ENCODE measurements at places on chromosomes 3 and 15.

- H3K27me3 ChIP-seq, result no peaks in the 10 kb centered on the region
- no peak overlapping the region for H3K27ac ChIP-seq
- DNase-seq, result no peak
- no peak overlapping the region for H3K4me3 ChIP-seq
- H3K4me1 ChIP-seq, result peaks cover 2% of the 10 kb centered on the region
Measured at GRCh38 chr3:51934991-51935885, 6.5 kb downstream of the RRP9 start.

GRCh38 chr3:43390255-43390588, 103.9 kb downstream of the SNRK start:
- H3K4me3 ChIP-seq, result peak overlapping the region; percentile 1
- peak overlapping the region; percentile 83 for H3K27ac ChIP-seq
- H3K4me1 ChIP-seq, result peaks cover 64% of the 10 kb centered on the region
- H3K36me3 ChIP-seq, result no peaks in the 10 kb centered on the region
- no peak for DNase-seq

DNA sequence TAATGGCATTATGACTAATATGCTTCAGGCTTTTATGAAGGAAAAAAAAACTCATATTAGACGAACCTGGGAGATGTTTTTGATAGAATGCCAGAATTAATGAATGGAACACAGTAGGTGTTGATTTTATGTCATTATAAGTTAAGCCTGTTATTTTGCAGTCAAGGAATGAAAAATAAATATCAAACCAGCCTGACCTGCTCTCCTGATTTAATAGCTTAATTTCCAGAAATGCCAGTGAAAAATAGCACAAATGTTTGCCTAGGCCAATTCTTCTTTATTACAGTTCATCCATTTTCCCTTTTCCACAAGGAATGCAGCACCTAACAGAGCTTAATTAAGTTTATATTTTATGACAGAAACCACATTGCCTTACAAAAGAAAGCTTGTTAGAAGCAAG, 292.0 kb downstream of the TBL1XR1 start:
- H3K36me3 ChIP-seq, result no peaks in the 10 kb centered on the region
- DNase-seq, result no peak
- H3K4me1 ChIP-seq, result no peaks in the 10 kb centered on the region

GRCh38 chr3:193548406-193548805, 6.3 kb downstream of the ATP13A4 start:
- no peak for DNase-seq
- H3K27ac ChIP-seq, result no peak overlapping the region
- H3K36me3 ChIP-seq, result no peaks in the 10 kb centered on the region
- no peaks in the 10 kb centered on the region for H3K27me3 ChIP-seq
- H3K4me1 ChIP-seq, result no peaks in the 10 kb centered on the region
- no peak overlapping the region for H3K4me3 ChIP-seq

- H3K4me1 ChIP-seq, result peaks cover 47% of the 10 kb centered on the region
- H3K4me3 ChIP-seq, result no peak overlapping the region
- H3K27me3 ChIP-seq, result no peaks in the 10 kb centered on the region
- DNase-seq, result no peak
- no peak overlapping the region for H3K27ac ChIP-seq
Measured at GRCh38 chr15:72785841-72786240, 2.3 kb upstream of the ADPGK start.

DNA sequence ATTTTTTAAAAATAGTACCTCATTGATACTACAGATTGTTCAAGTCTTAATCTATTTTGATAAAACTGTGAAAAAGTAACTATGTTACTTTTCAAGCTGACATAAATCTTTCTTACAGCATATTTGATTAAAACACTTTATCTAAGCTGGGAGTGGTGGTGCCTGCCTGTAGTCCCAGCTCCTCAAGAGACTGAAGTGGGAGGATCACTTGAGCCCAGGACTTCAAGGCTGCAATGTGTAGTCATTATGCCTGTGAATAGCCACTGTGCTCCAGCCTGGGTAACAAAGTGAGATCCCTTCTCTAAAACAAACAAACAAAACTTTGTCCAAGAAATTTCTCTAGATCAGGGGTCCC, 59.6 kb upstream of the NEDD4 start:
- no peak overlapping the region for H3K27ac ChIP-seq
- H3K4me1 ChIP-seq, result no peaks in the 10 kb centered on the region
- H3K36me3 ChIP-seq, result no peaks in the 10 kb centered on the region
- no peak for DNase-seq
- no peak overlapping the region for H3K4me3 ChIP-seq
- no peaks in the 10 kb centered on the region for H3K27me3 ChIP-seq

- no peaks in the 10 kb centered on the region for H3K27me3 ChIP-seq
- peaks cover 78% of the 10 kb centered on the region for H3K4me1 ChIP-seq
- no peaks in the 10 kb centered on the region for H3K36me3 ChIP-seq
- no peak overlapping the region for H3K4me3 ChIP-seq
Measured at GRCh38 chr3:48518069-48518468, 14.1 kb upstream of the SHISA5 start.

DNA sequence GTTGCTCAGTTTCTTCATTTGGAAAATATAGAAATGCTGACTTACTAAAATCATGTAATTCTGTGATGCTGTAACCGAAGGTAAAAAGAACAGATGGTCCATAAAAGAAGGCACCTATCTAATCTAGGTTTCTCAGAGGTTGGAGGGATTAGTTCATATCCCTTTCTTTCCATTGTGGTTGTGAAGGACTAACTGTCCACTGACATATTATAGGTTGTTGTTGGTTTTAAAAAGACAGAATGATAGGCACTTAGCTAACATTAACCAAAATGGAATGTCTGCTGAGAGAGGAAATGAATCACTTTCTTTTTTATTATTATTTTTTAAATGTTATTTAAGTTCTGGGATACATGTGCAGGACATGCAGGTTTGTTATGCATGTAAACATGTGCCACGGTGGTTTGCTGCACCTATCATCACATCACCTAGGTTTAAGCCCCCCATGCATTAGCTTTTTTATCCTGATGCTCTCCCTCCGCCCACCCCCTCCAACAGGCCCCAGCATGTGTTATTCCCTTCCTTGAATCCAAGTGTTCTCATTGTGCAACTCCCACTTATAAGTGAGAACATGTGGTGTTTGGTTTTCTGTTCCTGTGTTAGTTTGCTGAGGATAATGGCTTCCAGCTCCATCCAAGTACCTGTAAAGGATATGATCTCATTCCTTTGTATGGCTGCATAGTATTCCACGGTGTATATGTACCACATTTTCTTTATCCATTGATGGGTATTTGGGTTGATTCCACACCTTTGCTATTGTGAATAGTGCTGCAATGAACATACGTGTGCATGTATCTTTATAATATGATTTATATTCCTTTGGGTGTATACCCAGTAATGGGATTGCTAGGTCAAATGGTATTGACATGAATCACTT, 45.8 kb downstream of the ALDH1A2 start:
- H3K27ac ChIP-seq, result no peak overlapping the region
- DNase-seq, result no peak
- H3K36me3 ChIP-seq, result no peaks in the 10 kb centered on the region
- H3K4me1 ChIP-seq, result no peaks in the 10 kb centered on the region
- peaks cover 12% of the 10 kb centered on the region for H3K27me3 ChIP-seq
- H3K4me3 ChIP-seq, result no peak overlapping the region

GRCh38 chr3:141647562-141647915, 90.6 kb upstream of the RNF7 start:
- no peaks in the 10 kb centered on the region for H3K36me3 ChIP-seq
- no peaks in the 10 kb centered on the region for H3K27me3 ChIP-seq
- H3K27ac ChIP-seq, result no peak overlapping the region
- no peak overlapping the region for H3K4me3 ChIP-seq

- no peaks in the 10 kb centered on the region for H3K4me1 ChIP-seq
- no peak overlapping the region for H3K27ac ChIP-seq
- H3K27me3 ChIP-seq, result peaks cover 2% of the 10 kb centered on the region
- no peak for DNase-seq
- no peak overlapping the region for H3K4me3 ChIP-seq
- H3K36me3 ChIP-seq, result no peaks in the 10 kb centered on the region
Measured at GRCh38 chr3:133383175-133383574, 16.7 kb upstream of the BFSP2 start.

DNA sequence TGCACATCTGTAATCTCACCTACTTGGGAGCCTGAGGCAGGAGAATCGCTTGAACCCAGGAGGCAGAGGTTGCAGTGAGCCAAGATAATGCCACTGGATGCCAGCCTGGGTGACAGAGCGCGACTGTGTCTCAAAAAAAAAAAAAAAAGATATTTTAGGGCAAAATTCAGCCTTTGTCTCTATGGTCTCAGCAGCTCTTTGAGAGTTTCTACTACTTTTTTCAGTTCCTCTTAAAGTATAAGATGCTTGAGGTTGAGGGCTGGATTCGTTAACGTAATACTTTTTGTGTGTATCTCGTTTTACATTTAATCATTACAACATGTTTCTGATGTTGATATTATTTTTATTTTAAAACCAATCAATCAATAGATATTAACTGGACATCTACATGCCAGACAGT, 381.2 kb upstream of the TBL1XR1 start:
- no peak for DNase-seq
- no peaks in the 10 kb centered on the region for H3K27me3 ChIP-seq
- H3K36me3 ChIP-seq, result no peaks in the 10 kb centered on the region
- H3K4me1 ChIP-seq, result no peaks in the 10 kb centered on the region
- H3K27ac ChIP-seq, result no peak overlapping the region

- H3K36me3 ChIP-seq, result no peaks in the 10 kb centered on the region
- H3K4me1 ChIP-seq, result no peaks in the 10 kb centered on the region
- no peaks in the 10 kb centered on the region for H3K27me3 ChIP-seq
- DNase-seq, result no peak
- H3K27ac ChIP-seq, result no peak overlapping the region
Measured at GRCh38 chr3:114732353-114732752, 414.7 kb downstream of the ZBTB20 start.

- H3K27ac ChIP-seq, result no peak overlapping the region
- H3K27me3 ChIP-seq, result peaks cover 2% of the 10 kb centered on the region
- no peak for DNase-seq
- no peaks in the 10 kb centered on the region for H3K4me1 ChIP-seq
Measured at GRCh38 chr3:53994986-53995603, 103.4 kb upstream of the SELENOK start.

- DNase-seq, result peak; percentile 10
- no peak overlapping the region for H3K4me3 ChIP-seq
Measured at GRCh38 chr3:46440531-46441294, 24.0 kb downstream of the LTF start.

- no peak overlapping the region for H3K27ac ChIP-seq
- DNase-seq, result no peak
- H3K4me1 ChIP-seq, result peaks cover 16% of the 10 kb centered on the region
- peaks cover 57% of the 10 kb centered on the region for H3K36me3 ChIP-seq
- H3K27me3 ChIP-seq, result no peaks in the 10 kb centered on the region
Measured at GRCh38 chr3:111571282-111571681, 23.9 kb downstream of the ZBED2 start.

DNA sequence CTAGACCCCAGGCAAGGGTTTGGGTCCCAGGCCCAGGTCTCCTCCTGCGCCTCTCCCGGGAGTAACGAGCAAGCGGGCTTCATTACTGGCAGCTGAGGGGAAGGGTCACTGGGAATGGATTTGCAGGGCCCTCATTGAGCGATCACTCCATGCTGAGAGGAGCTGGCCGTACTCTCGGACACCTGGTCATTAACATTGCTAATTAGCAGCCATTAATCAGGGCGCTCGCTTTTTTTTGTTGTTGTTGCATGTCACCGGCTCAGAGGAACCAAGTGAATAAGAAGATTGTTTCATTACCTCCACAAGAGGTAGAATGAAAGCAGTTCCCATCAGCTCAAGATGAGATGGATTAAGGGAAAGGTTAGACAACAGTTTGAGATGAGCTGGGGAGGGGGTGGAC, 293.0 kb upstream of the ATP11B start:
- H3K27me3 ChIP-seq, result no peaks in the 10 kb centered on the region
- no peak for DNase-seq
- no peak overlapping the region for H3K4me3 ChIP-seq
- no peaks in the 10 kb centered on the region for H3K4me1 ChIP-seq

DNA sequence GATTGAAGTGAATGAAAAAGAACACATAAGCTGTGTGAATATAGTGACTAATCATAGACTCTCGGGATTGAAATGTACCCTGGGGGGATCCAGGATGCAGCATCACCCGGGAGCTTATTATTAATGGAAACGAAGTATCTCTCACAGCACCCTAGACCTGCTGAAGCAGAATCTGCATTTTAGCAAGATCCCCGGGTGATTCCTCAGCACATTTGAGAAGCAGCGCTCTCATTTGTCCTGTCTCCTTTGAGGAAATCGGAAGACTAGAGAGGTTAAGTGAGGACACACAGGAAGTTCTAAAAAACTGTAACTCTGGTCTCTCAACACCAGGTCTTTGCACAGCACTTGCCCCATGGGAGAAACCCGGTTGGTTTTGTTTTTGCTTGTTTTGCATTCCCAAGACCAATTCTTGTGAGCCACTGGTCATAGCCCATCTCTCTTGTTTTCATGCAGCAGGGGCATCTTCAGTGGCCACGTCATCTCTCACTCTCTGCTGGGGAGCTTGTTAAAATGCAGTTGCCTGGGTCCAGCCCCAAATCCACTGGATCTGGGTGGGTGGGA, 30.2 kb downstream of the ZNF710 start:
- no peaks in the 10 kb centered on the region for H3K36me3 ChIP-seq
- H3K27me3 ChIP-seq, result no peaks in the 10 kb centered on the region
- peaks cover 53% of the 10 kb centered on the region for H3K4me1 ChIP-seq
- H3K27ac ChIP-seq, result no peak overlapping the region

DNA sequence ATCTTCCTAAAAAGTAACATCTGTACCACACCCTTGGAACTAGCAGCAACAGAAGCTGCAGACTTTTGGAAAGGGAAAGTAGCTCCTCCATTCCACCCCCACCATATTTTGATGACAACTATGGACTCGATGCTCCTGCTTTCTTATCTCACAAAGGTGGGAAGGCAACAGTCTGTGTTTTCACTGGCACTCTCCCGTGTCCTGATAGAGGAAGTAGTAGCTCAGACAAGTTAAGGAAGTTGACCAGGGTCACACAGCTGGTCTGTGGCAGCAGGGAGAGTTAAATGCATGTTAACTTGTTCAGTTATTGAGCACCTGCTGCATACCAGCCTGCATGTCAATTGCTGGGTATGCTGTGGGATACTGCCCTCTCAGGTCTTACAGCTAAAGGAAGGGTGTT, 33.1 kb downstream of the BHLHE40 start:
- no peak overlapping the region for H3K4me3 ChIP-seq
- H3K4me1 ChIP-seq, result peaks cover 50% of the 10 kb centered on the region
- no peak for DNase-seq
- H3K27ac ChIP-seq, result no peak overlapping the region
- no peaks in the 10 kb centered on the region for H3K36me3 ChIP-seq
- no peaks in the 10 kb centered on the region for H3K27me3 ChIP-seq

DNA sequence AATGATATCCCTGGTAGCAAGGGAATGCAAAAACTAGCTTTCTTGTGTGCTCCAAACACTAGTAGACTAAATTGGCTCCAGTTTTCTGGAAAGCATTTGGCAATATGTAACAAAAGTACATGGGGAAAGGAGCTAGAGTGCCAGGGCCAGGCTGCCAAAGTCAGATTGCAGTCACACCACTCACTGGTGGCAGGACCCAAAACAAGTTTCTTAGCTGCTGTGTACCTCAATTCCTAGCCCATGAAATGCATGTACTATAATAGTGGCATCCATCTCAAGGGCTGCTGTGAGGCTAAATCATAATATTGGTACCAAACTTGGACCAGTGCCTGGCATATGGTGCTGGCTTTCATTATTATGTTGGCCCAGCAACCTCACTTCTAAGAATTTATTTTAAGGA, 49.3 kb downstream of the CLDN18 start:
- H3K27ac ChIP-seq, result no peak overlapping the region
- DNase-seq, result no peak
- H3K4me1 ChIP-seq, result no peaks in the 10 kb centered on the region
- H3K4me3 ChIP-seq, result no peak overlapping the region
- no peaks in the 10 kb centered on the region for H3K36me3 ChIP-seq
- peaks cover 5% of the 10 kb centered on the region for H3K27me3 ChIP-seq

GRCh38 chr3:87320756-87321626, 44.6 kb upstream of the POU1F1 start:
- DNase-seq, result no peak
- H3K27me3 ChIP-seq, result no peaks in the 10 kb centered on the region
- H3K36me3 ChIP-seq, result no peaks in the 10 kb centered on the region
- no peaks in the 10 kb centered on the region for H3K4me1 ChIP-seq
- H3K4me3 ChIP-seq, result no peak overlapping the region
- no peak overlapping the region for H3K27ac ChIP-seq
